ENCODE measurements at places on chromosomes 13 and 19.

GRCh38 chr13:95734124-95734523, 57.2 kb downstream of the DNAJC3 start:
- DNase-seq, result no peak

GRCh38 chr13:46605825-46606554, 53.0 kb downstream of the LRCH1 start:
- no peak for DNase-seq

- DNase-seq, result no peak
Observed at GRCh38 chr19:54457773-54458647, 5.6 kb downstream of the LENG9 start.

DNA sequence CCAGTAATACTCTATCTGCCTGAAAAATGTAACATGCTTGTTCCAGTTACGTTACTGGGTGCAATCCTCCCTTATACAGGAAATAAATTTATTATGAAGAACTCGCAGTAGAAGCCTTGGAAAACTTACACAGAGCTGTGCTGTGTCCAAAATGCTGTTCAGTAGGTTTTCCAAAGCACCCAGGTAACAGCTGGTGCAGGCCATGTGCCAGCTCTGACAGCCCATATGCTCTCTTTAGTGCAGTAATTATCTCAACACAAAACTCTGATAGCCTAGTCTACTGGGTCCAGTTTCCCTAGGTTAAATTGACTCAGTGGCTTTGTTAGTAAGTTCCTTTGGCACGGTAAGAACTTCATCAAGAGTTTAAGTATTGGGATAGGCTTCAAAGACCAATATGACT, 120.7 kb upstream of the OBI1 start:
- no peak for DNase-seq

DNA sequence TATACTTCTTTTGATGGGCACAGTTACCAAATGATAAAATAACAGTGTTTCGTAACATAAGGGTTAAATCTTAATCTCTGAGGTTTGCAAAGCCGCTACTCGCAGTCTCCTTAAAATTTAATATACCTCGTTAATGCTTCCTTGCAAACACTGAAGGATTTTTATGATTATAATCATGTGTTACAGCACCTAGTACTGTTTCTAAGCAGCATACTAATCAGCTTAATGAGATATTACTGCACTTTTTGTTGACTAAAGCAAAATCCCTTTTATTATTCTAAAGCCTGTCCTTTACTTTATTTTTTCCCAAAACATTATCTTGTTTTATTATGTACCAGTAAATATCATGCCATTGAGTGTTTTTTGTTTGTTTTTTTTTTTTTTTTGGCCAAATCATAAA, 70.5 kb downstream of the ZNF536 start:
- DNase-seq, result no peak

GRCh38 chr13:107845911-107846310, 369.4 kb downstream of the LIG4 start:
- DNase-seq, result no peak

GRCh38 chr13:114001331-114002008, 27.6 kb upstream of the C13orf46 start:
- DNase-seq, result no peak

DNA sequence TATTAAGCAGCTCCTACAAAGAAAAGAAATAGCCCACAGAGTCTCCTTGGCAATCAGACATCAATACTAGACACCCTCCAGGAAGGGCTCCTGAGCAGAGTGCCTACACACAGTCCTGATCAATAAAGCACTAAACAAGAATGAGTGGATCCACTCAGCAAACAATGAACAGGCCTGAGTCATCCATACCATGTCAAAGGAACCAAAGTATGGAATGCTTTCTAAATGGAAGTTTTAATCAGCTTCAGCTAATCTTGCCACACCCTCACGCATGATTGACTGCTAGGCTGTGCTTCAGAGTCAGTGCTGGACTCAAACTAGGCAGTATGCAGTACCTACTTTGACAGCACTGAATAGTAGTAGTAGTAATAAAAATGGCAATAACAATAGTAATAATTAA, 392.7 kb upstream of the HTR2A start:
- DNase-seq, result no peak

DNA sequence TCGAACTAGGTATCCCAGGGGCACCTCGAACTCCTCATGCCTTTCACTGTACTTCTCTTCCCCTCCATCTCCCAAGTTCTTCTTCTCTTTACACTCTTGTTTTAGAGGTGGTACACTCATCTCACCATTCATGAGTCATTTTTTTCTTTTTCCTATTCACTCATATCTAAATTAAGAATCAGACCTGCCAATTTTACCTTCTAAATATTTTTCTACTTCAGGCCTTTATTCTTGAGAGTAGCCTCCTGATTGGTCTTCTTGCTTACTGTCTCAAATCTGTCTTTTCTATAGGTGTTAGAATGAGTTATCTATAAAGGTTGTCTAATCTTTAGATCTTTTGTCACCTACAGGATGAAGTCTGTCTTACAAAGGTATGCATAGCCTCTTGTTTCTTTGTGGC, 20.7 kb downstream of the TDRD3 start:
- DNase-seq, result no peak

- no peak for DNase-seq
Observed at GRCh38 chr19:38389957-38390924, 1.7 kb downstream of the SPRED3 start.
